DMS153 (cell line): ENCODE measurements at places on chromosomes 16 and 17.

DNA sequence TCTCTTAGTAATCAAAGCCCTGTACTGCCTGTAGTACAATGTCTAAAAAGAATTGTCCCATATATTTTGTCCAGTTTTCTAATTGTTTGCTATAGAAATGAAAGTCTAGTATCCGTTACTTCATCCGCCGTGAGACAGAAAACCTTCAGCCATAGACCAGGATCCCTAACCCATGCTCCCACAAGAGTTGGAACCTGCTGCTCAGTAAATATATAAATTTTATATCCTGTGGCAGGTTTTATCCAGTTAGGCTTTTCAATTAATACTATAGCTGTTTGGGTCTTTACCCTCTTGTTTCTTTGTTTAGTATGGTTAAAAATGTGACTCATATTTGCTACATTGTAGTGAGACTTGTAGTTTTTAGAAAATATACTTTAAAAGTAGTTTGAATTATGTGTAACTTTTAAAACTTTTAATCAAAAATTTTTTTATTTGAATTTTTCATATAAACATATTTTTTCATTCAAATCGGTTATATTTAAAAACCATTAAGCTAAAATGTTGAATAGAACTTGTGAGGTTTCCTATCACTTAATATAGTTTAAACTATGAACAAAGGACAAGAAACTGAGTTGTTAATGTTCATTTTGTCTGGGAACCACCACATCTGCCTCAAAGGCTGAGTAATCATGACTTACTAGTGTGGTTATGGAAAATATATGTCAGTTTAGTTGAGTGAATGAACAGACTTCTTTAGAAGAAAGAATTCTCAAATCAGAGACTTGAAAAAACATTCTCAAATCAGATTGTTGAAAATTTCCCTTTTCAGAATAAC, 54.8 kb downstream of the VMP1 start:
- DNase-seq, result no peak

DNA sequence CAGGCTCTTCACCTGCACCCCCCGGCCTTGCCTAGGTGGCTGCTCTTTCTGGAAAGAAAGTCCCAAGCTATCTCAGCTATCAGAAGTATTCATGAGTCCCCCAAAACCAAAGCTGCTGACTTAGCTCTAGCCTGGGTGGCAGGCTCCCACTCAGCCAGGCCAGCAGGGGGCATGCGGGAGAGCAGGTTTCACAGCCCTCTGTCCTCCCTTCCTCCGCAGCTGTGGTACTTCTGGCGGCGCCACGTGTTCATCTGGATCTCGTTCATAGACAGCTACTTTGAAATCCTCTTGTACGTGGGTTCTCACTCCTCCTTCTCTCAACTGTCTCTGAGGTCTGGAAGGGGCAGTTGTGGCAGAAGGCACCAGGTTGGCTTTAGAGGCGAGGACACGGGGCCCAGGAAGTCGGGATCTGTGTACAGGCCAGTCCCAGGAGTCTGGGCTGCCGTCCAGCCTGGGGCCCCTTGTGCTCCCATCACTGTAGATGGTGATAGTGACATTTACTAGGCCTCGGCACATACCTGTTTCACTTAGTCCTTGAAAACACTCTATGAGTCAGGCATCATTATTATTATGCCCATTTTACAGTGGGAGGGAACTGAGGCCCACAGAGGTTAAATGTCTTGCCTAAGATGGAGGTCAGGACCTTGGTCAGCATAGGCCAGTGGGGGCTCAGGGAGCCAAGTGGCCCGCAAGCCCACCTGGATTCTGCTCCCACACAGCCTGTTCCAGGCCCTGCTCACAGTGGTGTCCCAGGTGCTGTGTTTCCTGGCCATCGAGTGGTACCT, 12.9 kb downstream of the TRPV2 start:
- DNase-seq, result no peak

- no peak for DNase-seq
These were observed 16.2 kb downstream of the CCDC42 start for GRCh38 chr17:8728251-8728938.

- no peak for DNase-seq
These were observed 62.9 kb upstream of the MGAT5B start for GRCh38 chr17:76805319-76805718.

- DNase-seq, result no peak
These were observed 919.1 kb upstream of the EEF2KMT start for GRCh38 chr16:6016530-6017184.

GRCh38 chr17:39569126-39569525, 38.6 kb downstream of the NEUROD2 start:
- no peak for DNase-seq

GRCh38 chr16:87531418-87531817, 38.6 kb upstream of the ZCCHC14 start:
- no peak for DNase-seq

DNA sequence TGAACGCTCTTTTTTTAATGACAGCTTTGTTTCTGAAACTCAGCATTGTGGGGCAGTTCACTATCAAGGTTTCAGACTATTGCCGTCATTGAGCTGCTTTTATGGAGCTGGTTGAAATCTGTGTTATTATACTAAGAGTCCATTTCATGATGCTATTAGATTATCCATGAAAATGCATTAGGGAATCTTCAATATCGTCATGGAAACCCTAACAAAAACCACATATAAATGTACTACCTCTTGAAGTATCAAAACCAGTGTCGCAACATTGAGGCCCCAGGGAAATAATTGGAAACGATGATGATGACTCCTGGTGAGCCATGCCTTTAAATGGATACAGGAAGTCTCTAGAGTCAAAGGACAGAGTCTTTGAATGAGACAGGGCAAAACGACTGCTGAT, 231.6 kb upstream of the CPHXL start:
- DNase-seq, result no peak

DNA sequence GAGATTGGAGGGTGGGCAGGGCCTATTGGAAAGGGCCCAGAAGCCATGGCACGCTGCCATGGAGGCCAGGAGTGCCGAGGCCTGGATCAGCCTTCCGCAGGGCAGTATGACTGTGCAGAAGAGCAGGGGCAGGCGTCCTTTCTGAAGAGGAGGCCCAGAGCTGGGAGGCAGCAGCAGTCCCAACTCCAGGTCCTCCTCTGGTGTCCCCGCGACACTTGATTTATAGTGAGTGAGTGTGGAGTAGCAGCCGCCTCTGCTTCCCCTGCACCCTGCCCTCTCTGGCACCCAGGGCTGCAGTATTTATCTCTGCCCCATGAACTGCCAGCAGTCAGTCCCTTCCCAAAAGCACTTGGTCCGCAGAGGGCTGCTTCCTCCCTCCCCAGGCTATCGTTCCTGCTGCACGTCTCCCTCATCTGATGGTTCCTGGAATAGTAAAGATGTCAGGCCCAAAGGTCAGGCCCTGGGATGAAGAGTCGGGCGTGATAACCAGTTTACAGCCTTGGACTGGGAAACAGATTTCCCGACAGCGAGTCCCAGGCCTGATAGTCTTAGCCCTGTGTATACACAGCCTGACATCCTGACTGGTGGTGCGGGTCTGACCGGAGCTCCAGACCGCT, 32.9 kb downstream of the PGS1 start:
- DNase-seq, result no peak

GRCh38 chr16:88917146-88917914, 50.9 kb upstream of the PABPN1L start:
- DNase-seq, result no peak

GRCh38 chr16:14240219-14240843, 169.2 kb downstream of the MRTFB start:
- no peak for DNase-seq

GRCh38 chr16:50303041-50303604, 36.8 kb downstream of the ADCY7 start:
- no peak for DNase-seq

GRCh38 chr17:41762841-41763240, 23.7 kb downstream of the JUP start:
- DNase-seq, result no peak

GRCh38 chr17:1752425-1753262, 9.2 kb upstream of the SERPINF1 start:
- DNase-seq, result peak; percentile 35

DNA sequence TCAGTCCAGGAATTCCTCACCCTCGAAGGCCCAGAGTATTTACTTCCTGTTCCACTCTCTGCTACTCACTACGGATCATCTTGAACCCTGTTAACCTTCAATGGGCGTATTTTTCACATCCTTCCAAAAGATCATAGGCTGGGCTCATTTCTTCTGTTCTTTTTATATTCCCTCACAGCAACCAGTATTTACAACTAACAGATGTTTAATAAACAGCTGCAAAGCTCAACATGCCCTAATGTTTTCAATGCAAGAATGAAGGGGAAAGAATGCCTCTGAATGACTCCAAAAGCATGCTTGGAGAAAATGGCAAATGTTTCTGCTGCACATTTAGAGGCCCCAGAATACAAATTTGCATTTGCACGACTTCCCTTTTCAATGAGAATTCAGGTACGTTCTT, 174.9 kb downstream of the ZFHX3 start:
- no peak for DNase-seq

- DNase-seq, result no peak
These were observed 744 bp downstream of the SALL1 start for GRCh38 chr16:51150165-51150887.

GRCh38 chr16:72241930-72242329, 70.0 kb upstream of the PMFBP1 start:
- DNase-seq, result peak; percentile 44

- DNase-seq, result no peak
These were observed 129.9 kb upstream of the CACNG5 start for GRCh38 chr17:66704858-66705520.

DNA sequence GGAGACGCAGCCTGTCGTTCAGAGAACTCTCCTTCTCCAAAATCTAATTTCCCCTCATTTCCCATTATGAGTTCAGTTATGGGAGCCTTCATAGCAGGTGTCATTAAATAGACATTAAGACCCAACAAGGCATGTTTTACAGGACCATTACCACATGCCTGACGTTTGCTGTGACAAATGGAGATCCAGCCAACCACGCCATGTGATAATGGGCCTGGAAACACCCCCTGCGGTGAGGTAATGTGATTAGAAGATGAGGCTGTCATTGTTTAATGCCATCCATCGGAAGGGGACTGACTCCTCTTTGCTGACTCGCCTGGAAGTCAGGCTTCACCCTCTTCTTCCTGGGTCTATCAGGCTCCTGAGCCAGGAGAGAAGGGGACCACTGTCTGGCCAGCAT, 76.9 kb downstream of the WSCD1 start:
- no peak for DNase-seq

DNA sequence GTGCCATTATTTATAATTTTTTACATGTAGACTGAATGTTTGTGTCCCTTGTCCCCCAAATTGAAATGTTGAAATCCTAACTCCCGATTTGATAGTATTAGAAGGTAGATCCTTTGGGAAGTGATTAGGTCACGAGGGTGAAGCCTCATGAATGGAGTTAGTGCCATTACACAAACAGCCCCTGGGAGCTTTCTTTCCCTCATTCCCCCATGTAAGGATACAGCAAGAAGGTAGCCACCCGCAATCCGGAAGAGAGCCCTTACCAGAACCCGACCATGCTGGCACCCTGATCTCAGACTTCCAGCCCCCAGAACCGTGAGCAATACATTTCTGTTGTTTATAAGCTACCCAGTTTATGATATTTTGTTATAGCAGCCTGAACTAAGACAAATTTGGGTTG, 143.2 kb downstream of the NPIPB5 start:
- DNase-seq, result no peak

DNA sequence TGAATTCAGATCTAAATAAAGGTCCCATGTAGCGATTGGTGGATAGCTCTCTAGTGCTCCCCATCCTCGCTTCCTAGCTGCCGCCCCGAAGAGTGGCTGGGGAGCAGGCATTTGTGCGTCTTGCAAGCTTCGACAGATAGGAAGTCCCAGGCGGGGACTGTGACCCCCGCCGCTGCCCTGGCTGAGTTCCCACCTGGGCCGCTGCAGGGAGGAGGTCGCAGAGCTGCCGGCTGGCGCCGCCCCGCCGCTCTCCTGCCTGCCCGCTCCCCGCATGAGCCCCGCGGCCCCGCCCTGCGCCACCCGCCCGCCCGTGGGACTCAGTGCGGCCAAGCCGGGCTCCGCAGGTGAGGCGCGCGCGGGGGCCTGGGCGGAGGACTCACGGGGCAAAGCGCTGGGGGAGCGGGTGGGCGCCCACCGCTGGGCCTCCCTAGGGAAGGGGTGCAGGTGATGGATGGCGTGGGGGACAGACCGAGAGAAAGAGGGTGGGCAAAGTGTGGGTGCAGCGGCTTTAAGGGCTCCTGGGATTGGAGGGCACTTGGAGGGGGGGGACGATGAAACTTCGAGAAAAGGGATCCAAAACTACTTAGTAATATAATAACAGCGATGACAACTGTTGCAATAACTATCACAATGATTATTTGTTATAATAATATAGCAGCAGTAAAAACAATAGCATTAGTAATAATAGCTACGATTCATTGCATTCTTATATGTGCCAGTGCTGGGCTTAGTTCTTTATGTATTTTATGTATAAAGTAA, at the start of gene OTOA:
Gene OTOA (plus strand): TSS at position 80 of the 759 bp plus-strand sequence. CDS start 14,547 bp downstream, outside the sequence.
- no peak for DNase-seq

GRCh38 chr16:88077328-88078108, 126.3 kb downstream of the BANP start:
- no peak for DNase-seq
